ENCODE measurements at places on chromosomes 3 and 15. TPM values are rescaled to one million over a fixed set of nuclear protein-coding genes. Genes with fewer than 3 reads are reported as not detected.

GRCh38 chr3:105425153-105425502, 58.4 kb downstream of the ALCAM start:
- no peak overlapping the region for H3K4me3 ChIP-seq
- no peak overlapping the region for H3K27ac ChIP-seq
- H3K36me3 ChIP-seq = no peaks in the 10 kb centered on the region
- no peaks in the 10 kb centered on the region for H3K27me3 ChIP-seq
- DNase-seq = no peak

The CEP97 gene
- 6.6 TPM for total RNA-seq

The WDR93 gene
- total RNA-seq = not detected

The ALDH1L1 gene
- total RNA-seq = 19.3 TPM

DNA sequence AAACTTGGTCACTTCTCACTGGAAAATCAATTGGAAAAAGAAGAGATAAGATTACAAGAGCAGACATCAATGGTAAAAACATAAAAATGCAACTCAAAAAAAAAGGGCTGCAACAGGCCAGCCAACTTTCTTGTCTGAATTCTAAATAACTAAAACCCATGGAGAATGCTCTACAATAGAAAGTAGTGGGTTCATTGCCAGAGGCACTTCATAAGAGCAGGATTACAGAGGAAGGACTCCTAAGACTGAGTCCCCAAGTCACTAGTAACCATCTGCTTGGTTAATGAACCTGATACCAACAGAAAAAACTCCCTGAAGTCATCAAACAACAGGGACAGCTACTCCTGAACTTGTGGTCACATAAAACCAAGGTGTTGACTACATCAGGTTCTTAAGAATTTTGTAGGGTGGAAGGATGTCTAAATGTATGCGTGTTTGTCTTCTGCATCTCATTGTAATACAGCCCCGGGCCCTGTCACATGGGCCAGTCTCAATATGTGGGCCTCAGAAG, 148.6 kb downstream of the IMPG2 start:
- H3K27me3 ChIP-seq = no peaks in the 10 kb centered on the region
- H3K4me3 ChIP-seq = no peak overlapping the region
- DNase-seq = no peak
- H3K36me3 ChIP-seq = no peaks in the 10 kb centered on the region
